Effector memory CD8-positive, alpha-beta T cell (primary cell): ENCODE measurements at places on chromosomes 6 and 20.

DNA sequence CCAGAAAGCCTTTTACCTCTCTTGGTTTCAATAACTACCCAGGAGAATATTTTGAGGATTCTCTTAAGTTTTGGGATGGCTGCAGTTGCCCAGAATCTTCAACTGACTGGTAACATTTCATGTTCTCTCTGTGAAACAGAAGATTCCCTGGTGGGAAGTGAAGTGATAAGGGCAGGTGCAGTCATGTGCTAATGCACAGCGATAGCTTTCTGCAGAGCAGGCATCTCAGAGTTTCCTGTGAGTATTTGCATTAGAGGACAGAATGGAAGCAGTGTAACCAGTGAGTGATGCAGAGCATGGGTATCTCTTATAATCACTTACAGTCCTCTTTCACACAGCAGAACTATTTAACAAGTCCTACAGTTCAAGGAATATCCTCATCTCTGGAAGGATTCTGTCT is 76.1 kb downstream of the HCRTR2 start:
- H3K27me3 ChIP-seq, result no peaks in the 10 kb centered on the region
- DNase-seq, result no peak
- H3K27ac ChIP-seq, result no peak overlapping the region
- no peaks in the 10 kb centered on the region for H3K36me3 ChIP-seq
- H3K4me3 ChIP-seq, result no peak overlapping the region

GRCh38 chr6:87860902-87861301 is 158.9 kb upstream of the AKIRIN2 start:
- H3K27me3 ChIP-seq, result peaks cover 24% of the 10 kb centered on the region
- H3K27ac ChIP-seq, result no peak overlapping the region
- no peak for DNase-seq
- no peaks in the 10 kb centered on the region for H3K36me3 ChIP-seq

- H3K27ac ChIP-seq, result no peak overlapping the region
- H3K4me1 ChIP-seq, result no peaks in the 10 kb centered on the region
- DNase-seq, result no peak
Measured at GRCh38 chr6:13004601-13005000, 288.0 kb downstream of the PHACTR1 start.

- peaks cover 24% of the 10 kb centered on the region for H3K4me1 ChIP-seq
- H3K4me3 ChIP-seq, result peak overlapping the region; percentile 57
- H3K27me3 ChIP-seq, result no peaks in the 10 kb centered on the region
- DNase-seq, result no peak
- H3K27ac ChIP-seq, result peak overlapping the region; percentile 81
Measured at GRCh38 chr6:34234667-34235306, 1.9 kb upstream of the HMGA1 start.

GRCh38 chr20:4261333-4262284 is 246.3 kb upstream of the RNF24 start:
- no peak overlapping the region for H3K27ac ChIP-seq
- no peak overlapping the region for H3K4me3 ChIP-seq
- no peak for DNase-seq
- no peaks in the 10 kb centered on the region for H3K4me1 ChIP-seq
- no peaks in the 10 kb centered on the region for H3K36me3 ChIP-seq

DNA sequence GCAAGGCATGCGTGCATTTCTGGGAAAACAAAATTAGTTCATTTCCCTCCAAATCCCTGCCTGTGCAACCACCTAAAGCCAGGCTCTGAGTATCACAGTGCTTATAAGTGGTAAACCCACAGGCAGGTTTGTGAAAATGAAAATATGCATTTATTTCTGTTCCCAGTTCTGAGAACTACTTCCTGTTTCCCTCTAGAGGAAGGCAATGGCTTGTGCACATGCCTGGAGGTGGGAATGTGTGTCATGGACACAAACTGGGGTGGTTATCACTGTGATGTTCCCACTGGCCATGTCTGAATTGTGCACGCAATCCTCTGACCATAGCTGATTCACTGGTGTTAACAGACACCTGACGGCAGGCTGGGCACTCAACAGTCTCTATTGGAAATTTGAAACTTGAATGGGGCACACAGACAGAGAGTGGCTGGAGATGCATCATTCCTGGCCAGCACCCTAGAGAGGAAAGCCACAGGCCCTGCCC is 26.3 kb downstream of the FAM110A start:
- H3K36me3 ChIP-seq, result no peaks in the 10 kb centered on the region
- no peaks in the 10 kb centered on the region for H3K27me3 ChIP-seq
- no peak overlapping the region for H3K4me3 ChIP-seq

- peaks cover 31% of the 10 kb centered on the region for H3K36me3 ChIP-seq
- no peaks in the 10 kb centered on the region for H3K27me3 ChIP-seq
- no peak overlapping the region for H3K4me3 ChIP-seq
Measured at GRCh38 chr6:126002755-126003679, 16.7 kb downstream of the TRMT11 start.

DNA sequence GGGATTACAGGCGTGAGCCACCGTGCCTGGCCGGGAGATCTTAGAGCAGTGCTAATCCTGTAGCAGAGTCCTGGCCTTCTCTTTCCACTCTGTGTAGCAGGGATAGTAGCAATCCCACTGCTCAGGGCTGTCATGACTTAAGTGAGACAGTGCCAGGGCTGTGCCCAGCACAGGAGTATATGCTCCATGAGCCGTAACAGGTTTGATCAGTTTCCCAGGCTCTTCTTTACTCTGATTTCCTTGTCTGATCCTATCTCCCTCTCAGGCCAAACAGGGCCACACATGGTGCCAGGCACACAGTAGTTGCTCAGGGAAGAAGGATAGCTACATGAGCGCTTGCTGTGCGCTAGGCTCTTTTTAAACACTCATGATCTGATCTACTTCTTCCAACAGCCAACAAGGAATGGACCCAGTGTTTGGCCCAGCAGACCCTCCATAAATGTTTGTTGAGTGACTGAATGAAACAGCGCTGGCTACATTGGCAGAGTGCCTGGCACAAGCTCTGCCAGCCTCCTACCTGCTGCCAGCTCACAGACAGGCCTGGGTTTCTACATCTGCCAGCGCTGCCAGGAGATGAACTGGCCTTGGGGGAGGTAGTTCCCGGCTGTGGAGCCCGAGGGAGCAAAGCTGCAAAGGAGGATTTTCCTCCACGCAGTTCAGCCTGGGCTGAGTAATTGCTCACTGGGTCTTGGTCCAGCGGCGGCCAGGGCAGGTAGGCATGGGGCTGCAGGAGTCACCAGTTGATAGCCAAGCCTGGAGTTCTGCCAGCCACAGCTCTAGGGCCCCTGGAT is 36.9 kb downstream of the SNAI1 start:
- H3K36me3 ChIP-seq, result peaks cover 2% of the 10 kb centered on the region
- H3K27me3 ChIP-seq, result peaks cover 53% of the 10 kb centered on the region
- H3K4me1 ChIP-seq, result peaks cover 2% of the 10 kb centered on the region
- DNase-seq, result no peak
- no peak overlapping the region for H3K27ac ChIP-seq
- H3K4me3 ChIP-seq, result no peak overlapping the region

DNA sequence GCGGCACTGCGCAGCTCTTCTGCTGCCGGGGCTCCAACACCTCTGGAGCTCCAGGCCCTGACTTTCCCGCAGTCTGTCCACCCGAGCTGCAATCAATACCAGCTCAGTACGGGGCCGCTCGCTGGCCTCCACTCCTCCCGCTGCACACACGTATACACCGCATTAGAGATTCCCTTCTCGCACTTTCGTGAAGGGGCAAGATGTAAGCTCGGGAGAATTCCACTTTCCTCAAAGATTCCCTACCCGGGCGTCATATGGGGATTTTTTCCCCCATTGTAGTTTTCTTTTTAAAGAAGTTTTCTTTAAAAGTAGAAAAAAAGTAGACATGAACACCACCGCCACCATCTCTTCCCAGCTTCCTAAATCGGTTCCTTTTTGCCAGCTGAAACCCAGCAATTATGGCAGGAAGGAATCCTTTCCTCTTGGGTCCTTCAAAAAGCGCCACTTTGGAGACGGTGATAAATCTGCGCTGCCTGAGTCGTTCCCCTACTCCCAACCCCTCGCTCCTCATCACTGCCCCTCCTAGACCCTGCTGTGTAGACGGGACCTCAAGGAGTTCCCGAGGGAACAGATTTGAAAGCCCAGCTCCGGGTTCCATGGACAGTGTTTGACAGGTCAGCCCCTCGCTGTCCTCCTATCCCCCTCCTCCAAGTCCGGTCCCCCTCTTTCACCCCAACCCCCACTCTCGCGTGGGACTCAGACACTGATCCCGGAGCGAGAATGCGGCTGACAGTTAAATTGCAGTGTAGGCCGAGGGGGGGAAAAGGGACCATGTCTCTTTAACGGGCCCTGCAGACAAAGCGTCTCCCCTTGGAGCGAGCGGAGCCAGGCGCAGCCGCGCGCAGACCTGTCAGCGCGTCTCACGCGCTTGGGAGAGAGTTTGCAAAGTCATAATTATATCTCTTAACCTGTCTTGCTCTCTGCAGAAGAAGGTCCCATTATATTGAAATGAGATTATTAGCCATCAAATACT is 39.5 kb downstream of the NCR2 start:
- peaks cover 81% of the 10 kb centered on the region for H3K27me3 ChIP-seq
- no peaks in the 10 kb centered on the region for H3K36me3 ChIP-seq
- no peak overlapping the region for H3K27ac ChIP-seq
- no peak for DNase-seq

- H3K27me3 ChIP-seq, result no peaks in the 10 kb centered on the region
- H3K27ac ChIP-seq, result peak overlapping the region; percentile 88
- peaks cover 11% of the 10 kb centered on the region for H3K36me3 ChIP-seq
- DNase-seq, result no peak
- peaks cover 33% of the 10 kb centered on the region for H3K4me1 ChIP-seq
Measured at GRCh38 chr6:35296931-35297600, 552 bp upstream of the DEF6 start.

GRCh38 chr6:71157345-71157744 is 131.3 kb upstream of the OGFRL1 start:
- H3K27me3 ChIP-seq, result no peaks in the 10 kb centered on the region
- no peaks in the 10 kb centered on the region for H3K4me1 ChIP-seq

GRCh38 chr6:125537090-125537489 is 212.3 kb upstream of the HEY2 start:
- no peak for DNase-seq
- H3K27ac ChIP-seq, result no peak overlapping the region
- peaks cover 2% of the 10 kb centered on the region for H3K36me3 ChIP-seq
- peaks cover 25% of the 10 kb centered on the region for H3K27me3 ChIP-seq
- peaks cover 2% of the 10 kb centered on the region for H3K4me1 ChIP-seq

DNA sequence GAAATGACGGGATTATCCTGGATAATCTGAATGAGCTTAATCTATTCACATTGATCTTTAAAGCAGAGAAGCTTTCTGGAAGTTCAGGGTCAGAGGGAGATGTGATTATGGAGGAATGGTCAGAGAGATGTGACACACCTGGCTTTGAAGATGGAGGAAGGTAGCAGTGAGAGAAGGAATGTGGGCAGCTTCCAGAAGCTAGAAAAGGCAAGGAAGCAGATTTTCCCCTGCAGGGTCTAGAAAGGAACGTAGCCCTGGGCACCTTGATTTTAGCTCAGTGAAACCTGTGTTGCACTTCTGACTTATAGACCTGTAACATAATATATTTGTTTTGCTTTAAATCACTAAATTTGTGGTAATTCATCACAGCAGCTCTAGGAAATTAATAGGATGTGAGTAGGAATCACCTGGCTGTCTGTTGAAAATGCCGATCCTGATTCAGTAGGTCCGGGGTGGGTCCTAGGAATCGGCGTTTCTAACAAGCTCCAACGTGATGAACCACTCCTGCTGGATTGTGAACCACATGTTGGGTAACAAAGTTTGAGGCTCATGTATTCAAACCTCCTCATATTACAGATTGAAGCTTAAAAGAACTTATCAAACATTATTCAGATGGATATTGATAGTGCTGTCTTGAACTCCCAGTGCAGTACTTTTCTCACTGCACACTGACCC is 157.0 kb downstream of the GJA1 start:
- no peaks in the 10 kb centered on the region for H3K4me1 ChIP-seq
- H3K27ac ChIP-seq, result no peak overlapping the region
- H3K4me3 ChIP-seq, result no peak overlapping the region

DNA sequence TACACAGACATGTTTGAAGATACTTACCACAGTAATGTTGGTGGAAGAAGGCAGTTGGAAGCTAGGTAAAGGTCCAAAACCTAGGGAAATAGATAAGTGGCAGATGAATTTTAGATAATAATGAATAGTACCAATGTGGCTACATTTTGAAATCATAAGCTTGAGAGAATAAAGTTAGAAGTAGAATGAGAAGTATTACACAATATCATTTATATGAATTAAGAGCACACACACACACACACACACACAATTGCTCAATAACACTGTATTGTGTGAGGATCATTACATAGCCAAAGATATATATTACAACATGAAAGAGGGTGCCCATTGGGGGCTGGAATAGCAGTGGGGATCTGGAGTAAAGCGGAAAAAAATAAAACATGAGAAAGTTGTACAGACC is 149.0 kb upstream of the EYA4 start:
- no peaks in the 10 kb centered on the region for H3K36me3 ChIP-seq
- no peak for DNase-seq
- no peaks in the 10 kb centered on the region for H3K4me1 ChIP-seq
- H3K27me3 ChIP-seq, result peaks cover 9% of the 10 kb centered on the region

GRCh38 chr6:108945681-108946159 is 97.5 kb downstream of the ARMC2 start:
- H3K27me3 ChIP-seq, result no peaks in the 10 kb centered on the region
- H3K4me3 ChIP-seq, result no peak overlapping the region
- DNase-seq, result no peak
- peaks cover 20% of the 10 kb centered on the region for H3K4me1 ChIP-seq
- H3K36me3 ChIP-seq, result no peaks in the 10 kb centered on the region

- DNase-seq, result no peak
Measured at GRCh38 chr6:140867336-140867735, 1265.4 kb upstream of the GJE1 start.

DNA sequence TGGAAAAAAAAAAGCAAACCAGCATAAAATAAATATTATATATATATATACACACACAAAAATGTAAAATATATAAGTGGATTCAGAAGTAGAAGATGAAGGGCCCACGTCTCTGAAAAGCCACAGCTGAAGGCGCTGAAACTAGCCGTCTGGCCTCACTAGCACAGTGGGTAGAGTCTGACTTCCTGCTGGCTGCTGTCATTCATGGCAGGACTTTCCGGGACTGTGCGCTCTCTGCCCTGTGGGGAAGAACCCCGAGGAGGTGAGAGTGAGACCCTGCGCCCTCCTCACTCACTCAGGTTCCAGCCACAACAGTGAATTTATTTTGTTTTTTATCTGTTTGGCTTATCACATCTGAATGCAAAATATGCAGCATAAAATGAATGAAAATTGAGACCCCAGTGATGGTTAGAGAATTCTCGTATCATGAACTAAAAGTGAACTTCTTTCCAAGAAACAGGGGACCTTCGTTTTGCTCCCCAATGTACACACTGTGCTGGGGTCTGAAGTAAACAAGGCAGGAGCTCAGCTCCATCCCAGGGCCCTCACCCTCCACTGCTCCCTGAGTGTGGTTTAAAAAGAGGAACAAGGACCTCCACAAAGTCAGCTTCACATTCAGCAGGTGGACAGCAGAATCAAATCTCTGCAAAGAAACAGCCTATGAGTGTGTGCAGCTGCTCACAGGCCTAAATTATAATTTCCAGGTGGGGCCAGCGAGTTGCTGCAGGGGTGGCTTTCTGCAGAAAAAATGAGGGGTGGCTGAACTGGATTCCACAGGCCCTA is 1.3 kb upstream of the RAMACL start:
- no peak for DNase-seq
- H3K27me3 ChIP-seq, result peaks cover 14% of the 10 kb centered on the region
- no peak overlapping the region for H3K27ac ChIP-seq
- H3K4me1 ChIP-seq, result no peaks in the 10 kb centered on the region
- no peak overlapping the region for H3K4me3 ChIP-seq
